ENCODE measurements at places on chromosomes 7 and 10.

DNA sequence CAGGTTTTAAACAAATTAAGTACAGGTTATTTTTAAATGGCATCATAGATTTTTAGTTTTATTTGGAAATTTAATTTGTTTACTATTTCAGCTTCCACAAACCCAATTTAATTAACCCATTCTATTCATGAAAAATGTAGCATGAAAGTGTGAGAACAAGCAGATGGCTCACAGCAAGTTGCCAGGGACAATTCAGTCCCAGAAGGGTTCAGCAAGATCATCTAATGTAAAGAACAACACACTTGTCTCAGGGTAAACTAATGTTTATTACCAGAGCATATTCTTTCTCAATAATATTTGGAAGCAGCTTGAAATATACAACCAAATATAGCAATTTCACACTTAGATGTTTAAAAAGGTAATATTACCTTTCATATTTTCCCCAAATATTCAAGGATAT lies 166.9 kb upstream of the SLC13A1 start:
- DNase-seq = no peak

DNA sequence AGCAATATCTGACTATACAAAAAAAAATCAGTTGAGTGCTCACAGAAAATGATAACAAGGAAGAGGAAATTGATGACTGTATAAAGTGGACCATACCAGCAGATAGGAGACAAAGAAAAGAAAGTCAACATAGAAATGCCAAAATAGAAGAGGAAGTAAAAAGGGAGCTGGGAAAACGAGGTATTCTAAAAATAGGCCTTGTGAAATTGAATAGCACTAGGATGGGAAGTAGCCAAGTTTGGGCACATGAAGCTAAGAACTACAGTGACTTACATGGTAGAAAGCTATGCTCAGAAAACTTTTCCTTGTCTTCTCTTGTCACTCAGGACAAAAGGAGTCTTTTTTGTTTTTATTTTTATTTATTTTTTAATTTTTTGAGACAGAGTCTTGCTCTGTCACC lies 76.2 kb upstream of the APBB1IP start:
- DNase-seq = no peak

DNA sequence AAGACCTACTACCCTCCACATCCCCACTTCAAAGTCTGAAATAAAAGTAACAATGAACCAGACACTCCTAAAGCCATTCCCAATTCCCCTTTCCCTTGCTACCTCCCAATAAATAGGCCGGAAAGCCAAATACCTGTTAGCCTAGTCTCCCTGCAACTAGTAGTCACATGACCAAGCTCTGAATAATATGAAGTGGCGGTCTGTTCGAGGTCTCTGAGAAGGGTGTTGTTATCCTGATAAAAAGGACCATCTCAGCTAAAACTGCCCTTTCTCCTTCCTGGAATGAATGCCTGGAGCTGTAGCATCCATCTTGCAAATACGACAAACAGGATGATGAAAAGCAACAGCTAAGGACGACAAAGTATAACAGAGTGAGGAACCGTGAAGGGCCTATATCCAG lies 6.0 kb downstream of the KIF5B start:
- DNase-seq = no peak

GRCh38 chr10:60521974-60522405 lies 132.3 kb upstream of the ANK3 start:
- DNase-seq = no peak

DNA sequence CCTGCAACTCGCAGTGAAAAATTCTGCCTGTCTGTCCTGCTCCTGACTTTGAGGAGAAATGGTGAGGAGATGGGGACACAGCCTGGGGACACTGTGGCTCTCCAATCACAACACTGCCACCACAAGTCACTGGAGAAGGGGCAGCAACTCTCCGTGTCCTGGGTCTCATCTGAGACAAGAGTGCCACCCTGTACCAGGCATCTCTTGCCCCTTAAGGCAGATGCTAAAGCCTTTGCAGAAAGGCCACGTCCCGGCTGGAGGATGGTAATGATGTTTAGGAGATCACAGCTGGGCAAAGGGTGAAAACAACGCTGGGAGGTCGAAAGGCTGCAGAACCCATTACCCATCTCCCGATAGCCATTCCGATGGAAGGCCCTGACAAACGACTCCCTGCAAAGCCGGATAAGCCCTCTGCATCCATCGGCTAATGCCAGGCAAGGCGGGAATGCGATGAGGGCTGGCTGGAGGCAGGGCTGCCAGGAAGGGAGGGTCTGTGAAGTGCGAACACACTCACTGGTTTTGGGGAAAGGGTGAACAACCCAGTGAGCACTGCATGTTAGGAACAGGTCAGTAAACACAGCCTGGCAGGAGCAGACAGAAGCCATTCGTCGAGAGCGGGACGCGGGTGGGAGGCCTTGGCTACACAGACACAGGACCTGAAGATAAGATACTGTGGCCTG lies 190.8 kb downstream of the ADARB2 start:
- no peak for DNase-seq

GRCh38 chr10:6053816-6054631 lies 8.1 kb downstream of the IL2RA start:
- DNase-seq = no peak

GRCh38 chr7:137999496-138000080 lies 2.3 kb downstream of the CREB3L2 start:
- no peak for DNase-seq

GRCh38 chr7:114081606-114082425 lies 163.0 kb upstream of the PPP1R3A start:
- DNase-seq = no peak

- no peak for DNase-seq
Measured at GRCh38 chr10:82289945-82290344, 415.0 kb downstream of the NRG3 start.

DNA sequence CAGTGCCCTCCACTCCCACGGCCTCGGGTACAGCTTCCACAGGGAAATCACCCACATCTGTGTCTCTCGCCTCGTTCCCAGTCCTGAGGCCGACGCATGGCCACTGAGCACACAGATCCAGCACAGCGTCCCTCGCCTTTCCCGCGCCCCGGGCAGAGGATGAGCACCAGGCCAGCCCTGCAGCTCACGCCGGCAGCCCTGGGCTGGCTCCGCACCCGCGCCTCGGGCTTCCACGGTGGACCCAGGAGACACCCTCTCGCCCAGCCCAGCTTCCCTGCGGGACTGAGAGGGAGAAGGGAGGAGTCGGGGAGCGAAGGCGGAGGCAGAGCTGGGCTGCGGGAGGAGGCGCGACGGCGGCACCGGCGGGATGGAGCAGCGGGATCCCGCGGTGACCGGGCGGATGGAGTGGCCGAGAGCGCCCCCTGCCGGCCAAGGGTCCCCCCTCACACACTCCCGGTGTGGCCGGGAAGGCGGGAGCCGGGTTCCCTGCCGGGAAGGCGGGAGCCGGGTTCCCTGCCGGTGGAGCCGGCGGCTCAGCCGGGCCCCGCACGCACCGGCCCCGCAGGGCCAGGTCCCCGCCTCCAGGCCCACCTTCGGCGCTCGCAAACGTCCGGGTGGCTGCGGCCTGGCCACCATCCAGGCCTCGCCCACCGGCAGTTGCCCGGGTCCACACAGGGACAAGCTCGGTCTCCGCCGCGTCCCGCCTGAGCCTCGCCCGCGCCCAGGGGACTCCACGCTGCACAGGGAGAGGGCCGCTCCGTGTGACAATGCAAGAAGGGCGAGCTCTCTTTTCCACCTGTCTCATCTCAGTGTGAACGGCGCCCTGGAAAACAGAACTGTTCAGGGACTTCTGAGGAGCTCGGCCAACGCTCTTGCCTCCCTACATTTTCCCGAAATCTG lies 110.3 kb upstream of the LANCL2 start:
- peak; percentile 78 for DNase-seq
